ENCODE measurements at places on chromosomes 6 and 20. TPM values are rescaled to one million over a fixed set of nuclear protein-coding genes. Genes with fewer than 3 reads are reported as not detected.

The GSTA3 gene
- total RNA-seq, result not detected

The PTCRA gene
- not detected for total RNA-seq

The CD40 gene
- total RNA-seq, result 0.62 TPM

The MLIP gene
- 8.6 TPM for total RNA-seq

The GTSF1L gene
- not detected for total RNA-seq

The SLC22A3 gene
- 3.7 TPM for total RNA-seq

The RNF182 gene
- total RNA-seq, result 73.6 TPM

The DYNLT2 gene
- total RNA-seq, result 2.8 TPM

The NOL7 gene
- total RNA-seq, result 44.1 TPM

The LGSN gene
- total RNA-seq, result 0.47 TPM

The BMP5 gene
- 4.4 TPM for total RNA-seq

The WFDC10B gene
- total RNA-seq, result not detected

The TNFRSF6B gene
- not detected for total RNA-seq

The COL21A1 gene
- total RNA-seq, result 1.9 TPM

The BMP6 gene
- 6.9 TPM for total RNA-seq

The RAB44 gene
- total RNA-seq, result not detected

The PSMB8 gene
- total RNA-seq, result 5.3 TPM

The CDH26 gene
- total RNA-seq, result 1.4 TPM

The FAM162B gene
- 2.8 TPM for total RNA-seq

The SNAP25 gene
- 92.5 TPM for total RNA-seq

The FAM209B gene
- total RNA-seq, result not detected

The SPATS1 gene
- 0.62 TPM for total RNA-seq

The DCBLD1 gene
- 15.3 TPM for total RNA-seq

The VPS16 gene
- total RNA-seq, result 51.3 TPM

The NRN1 gene
- 17.9 TPM for total RNA-seq

The OLIG3 gene
- not detected for total RNA-seq

The CUL7 gene
- 12.8 TPM for total RNA-seq

The PABPC1L gene
- total RNA-seq, result 4.4 TPM

The LAMA4 gene
- 19.2 TPM for total RNA-seq

The RAD21L1 gene
- not detected for total RNA-seq

The HCK gene
- 3.3 TPM for total RNA-seq

The MCCD1 gene
- total RNA-seq, result not detected

The SLC44A4 gene
- not detected for total RNA-seq

The MICB gene
- 0.47 TPM for total RNA-seq

The AIF1 gene
- total RNA-seq, result 4.1 TPM

The NKX2-4 gene
- not detected for total RNA-seq

The MRPS10 gene
- 43.0 TPM for total RNA-seq

The COL19A1 gene
- total RNA-seq, result 5.9 TPM

All from occipital lobe (tissue), 3 donors.